Diencephalon (tissue), 1 donor: ENCODE measurements at places on chromosomes 3 and 15. TPM values are rescaled to one million over a fixed set of nuclear protein-coding genes. Genes with fewer than 3 reads are reported as not detected.

OXTR gene
- 3.0 TPM for total RNA-seq

SLC6A11 gene
- total RNA-seq: 108 TPM

ZPLD1 gene
- 0.46 TPM for total RNA-seq

MASP1 gene
- total RNA-seq: 24.2 TPM

HEG1 gene
- 7.2 TPM for total RNA-seq

C2CD4A gene
- under 0.01 TPM for total RNA-seq

KAT2B gene
- total RNA-seq: 34.4 TPM
